Fibroblast of skin of right biceps (primary cell): ENCODE measurements at places on chromosomes 13 and 19.

GRCh38 chr13:23631311-23632047 lies 61.3 kb downstream of the TNFRSF19 start:
- no peak for DNase-seq

DNA sequence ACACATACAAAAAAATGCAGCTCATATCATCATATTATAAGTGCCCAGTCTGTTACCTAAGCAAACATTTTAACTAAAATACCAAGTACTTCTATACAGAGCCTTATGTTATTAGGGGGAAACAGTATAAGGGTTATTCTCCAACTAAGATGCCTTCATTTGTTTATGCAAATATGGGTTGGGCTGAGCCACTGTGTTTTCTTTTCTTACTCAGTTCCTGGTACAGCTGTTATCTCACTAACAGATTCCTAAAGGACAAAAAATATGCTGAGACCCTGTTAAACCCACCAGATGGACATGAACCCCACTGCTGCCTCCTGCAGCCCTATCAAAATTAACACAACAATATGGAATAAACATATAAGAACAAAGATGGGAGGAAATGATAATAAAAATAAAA lies 34.5 kb upstream of the SMAD9 start:
- DNase-seq = no peak

DNA sequence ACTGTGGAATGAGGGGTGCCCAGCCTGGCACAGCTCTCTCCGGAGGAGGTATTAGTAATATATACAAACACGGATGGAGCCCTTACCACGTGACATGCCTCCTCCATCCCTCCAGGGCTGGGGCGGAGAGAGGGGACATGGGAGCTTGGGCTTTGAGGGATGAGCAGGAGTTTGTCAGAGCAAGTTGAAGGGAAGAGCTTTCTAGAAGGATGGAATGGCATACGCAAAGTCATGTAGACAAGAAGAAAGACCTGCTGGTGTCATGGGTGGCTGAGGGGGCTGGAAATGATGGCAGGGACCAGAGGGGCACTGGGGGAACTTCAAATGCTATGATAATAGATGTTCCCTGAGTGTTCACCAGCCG lies 2.6 kb downstream of the MPND start:
- no peak for DNase-seq

DNA sequence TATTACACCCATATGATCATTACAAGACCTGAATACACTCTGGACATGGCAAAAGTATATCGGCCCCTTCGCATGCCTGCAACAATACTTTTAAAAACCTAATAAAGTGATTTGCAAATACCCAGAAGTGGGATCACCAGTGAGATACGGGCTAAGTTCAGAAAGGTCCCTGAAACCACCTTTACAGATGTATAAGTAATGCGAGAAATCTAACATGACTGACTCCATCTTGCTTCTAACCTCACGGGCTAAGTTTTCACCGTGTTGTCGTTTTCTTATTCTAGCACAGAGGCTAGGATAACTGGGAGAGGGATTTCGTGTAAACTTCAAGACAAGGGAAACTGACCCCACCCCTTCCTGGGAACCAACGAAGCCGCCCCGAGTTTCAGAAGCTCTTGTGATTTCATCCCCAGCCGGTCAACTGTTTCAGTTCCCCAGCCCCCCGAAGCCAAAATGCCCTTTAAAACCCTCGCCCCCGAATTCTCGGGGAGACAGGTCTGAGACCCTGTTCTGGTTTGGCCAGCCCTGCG lies 703 bp downstream of the NEK3 start:
- peak; percentile 53 for DNase-seq

DNA sequence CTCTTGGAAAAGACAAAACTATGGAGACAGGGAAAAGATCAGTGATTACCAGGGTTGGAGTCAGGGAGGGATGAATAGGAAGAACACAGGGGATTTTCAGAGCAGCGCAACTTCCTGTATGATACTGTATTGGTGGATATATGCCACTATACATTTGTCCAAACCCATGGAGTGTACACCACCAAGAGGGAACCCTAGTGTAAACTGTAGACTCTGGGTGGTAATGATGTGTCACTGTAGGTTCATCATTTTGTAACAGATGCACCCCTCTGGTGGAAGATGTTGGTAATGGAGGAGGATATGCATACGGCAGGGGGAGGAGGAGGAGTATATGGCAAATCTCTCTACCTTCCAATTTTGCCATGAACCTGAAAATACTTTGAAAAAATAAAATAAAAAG lies 68.1 kb downstream of the UFM1 start:
- peak; percentile 52 for DNase-seq

DNA sequence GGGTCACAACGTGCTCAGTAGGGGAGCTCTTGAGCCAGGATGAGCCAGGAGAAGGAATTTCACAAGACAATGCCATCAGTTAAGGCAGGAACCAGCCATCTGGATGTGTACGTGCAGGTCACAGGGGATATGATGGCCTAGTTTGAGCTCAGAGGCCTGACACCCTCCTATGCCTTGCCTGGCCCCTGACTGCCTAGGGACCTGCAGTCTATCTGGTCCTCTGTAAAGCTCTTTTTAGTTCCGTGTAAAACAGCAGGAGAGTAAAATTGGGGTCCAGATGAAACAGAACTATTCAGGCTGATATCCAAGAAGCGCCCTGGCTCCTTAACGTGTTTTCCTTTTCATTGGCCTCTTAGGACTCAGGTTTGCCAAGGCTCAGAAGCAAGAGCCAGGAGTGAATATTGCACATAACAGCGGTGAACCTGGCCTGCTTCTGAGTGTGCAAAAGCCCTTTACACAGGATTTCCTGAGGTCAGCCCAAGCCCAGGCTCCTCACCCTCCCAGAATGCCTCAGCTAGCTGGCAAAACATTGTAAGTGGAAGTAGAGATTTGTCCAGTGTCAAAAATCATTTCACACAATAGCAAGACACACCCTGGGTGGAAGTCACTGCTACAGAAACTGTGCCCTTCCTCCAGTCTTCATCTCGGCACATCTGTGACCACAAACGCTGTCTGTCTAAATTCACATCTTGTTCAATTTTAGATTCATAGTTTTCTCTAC lies 777.2 kb downstream of the UQCRFS1 start:
- no peak for DNase-seq
